Natural killer cell treated with Interleukin-12 subunit alpha and Interleukin-12 subunit beta and Interleukin-15 and Interleukin-18, amount 100 ng/mL, for 72 hours (primary cell): ENCODE measurements at places on chromosomes 1 and 21. TPM values are rescaled to one million over a fixed set of nuclear protein-coding genes. Genes with fewer than 3 reads are reported as not detected.
A peak's percentile ranks its signal among the peaks of the same experiment; 100 is the strongest.

DNA sequence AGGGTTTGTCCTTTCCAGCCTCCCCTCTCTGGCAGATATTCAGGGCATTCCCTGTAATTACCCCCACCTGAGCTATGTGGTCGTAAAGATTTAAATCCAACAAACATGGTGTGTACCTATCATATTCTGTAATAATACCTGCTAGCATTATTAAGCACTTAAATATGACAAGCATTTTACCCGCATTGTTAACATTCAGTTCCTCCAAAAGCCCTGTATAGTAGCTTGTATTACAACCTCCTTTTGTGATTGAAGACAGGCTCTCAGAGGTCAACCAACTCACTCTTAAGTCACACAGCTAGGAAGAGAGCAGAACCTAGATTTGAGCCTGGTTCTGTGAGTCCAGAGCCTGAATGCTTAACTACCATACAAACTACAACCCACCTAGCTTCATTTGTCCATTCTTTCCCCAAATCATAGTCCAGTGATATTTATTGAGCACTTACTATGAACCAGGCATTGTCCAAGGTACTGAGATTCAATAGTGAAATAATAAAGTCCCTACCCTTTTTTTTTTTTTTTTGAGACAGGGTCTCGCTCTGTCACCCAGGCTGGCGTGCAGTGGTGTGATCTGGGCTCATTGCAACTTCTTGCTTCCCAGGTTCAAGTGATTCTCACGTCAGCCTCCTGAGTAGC, 13.8 kb upstream of the KDM4A start:
- no peak for DNase-seq

- DNase-seq = peak; percentile 22
Measured at GRCh38 chr1:4062560-4062959, 162.5 kb upstream of the C1orf174 start.

- no peak for DNase-seq
Measured at GRCh38 chr1:80369780-80370179, 1363.2 kb upstream of the ADGRL4 start.

The SYPL2 gene
- not detected for total RNA-seq

The SLC19A1 gene
- total RNA-seq = 23.3 TPM

The HHIPL2 gene
- 0.74 TPM for total RNA-seq
